Uterus (tissue), 4 donors: ENCODE measurements at places on chromosomes 5 and 9. TPM values are rescaled to one million over a fixed set of nuclear protein-coding genes. Genes with fewer than 3 reads are reported as not detected.

- no peak for DNase-seq
- no peak overlapping the region for H3K27ac ChIP-seq
- no peak overlapping the region for H3K4me3 ChIP-seq
- H3K36me3 ChIP-seq: no peaks in the 10 kb centered on the region
- peaks cover 11% of the 10 kb centered on the region for H3K4me1 ChIP-seq
- no peaks in the 10 kb centered on the region for H3K27me3 ChIP-seq
Observed at GRCh38 chr5:139079991-139080610, 118.1 kb downstream of the SIL1 start.

DNA sequence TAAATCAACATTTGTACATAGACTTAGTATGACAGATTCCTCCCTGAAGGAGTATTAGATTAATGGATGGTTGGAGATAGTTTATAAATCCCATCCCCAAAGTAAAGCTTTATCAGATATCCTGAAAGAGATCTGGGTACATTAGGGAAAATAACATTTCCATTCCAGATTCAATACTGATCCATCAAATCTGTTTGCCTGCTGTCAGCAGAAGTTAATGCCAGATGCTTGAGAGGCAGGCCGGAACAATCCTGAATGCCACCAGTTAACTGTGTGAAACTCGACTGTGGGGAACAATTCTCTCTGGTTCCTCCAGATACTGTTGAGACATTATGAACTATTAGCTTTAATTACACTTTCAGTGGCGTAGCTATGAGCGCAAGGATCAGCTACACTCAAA lies 1166.8 kb downstream of the MAT2B start:
- no peak overlapping the region for H3K4me3 ChIP-seq
- H3K27ac ChIP-seq: no peak overlapping the region
- H3K27me3 ChIP-seq: no peaks in the 10 kb centered on the region
- H3K36me3 ChIP-seq: no peaks in the 10 kb centered on the region

The GRIN3A gene
- total RNA-seq: not detected

GRCh38 chr5:168796593-168797580 lies 217.7 kb upstream of the PANK3 start:
- H3K4me1 ChIP-seq: no peaks in the 10 kb centered on the region
- H3K27me3 ChIP-seq: no peaks in the 10 kb centered on the region
- no peak overlapping the region for H3K27ac ChIP-seq

The PCDHB7 gene
- total RNA-seq: 8.0 TPM

GRCh38 chr5:34672196-34672595 lies 16.1 kb downstream of the RAI14 start:
- no peaks in the 10 kb centered on the region for H3K36me3 ChIP-seq
- no peaks in the 10 kb centered on the region for H3K4me1 ChIP-seq
- H3K27me3 ChIP-seq: no peaks in the 10 kb centered on the region
- no peak overlapping the region for H3K4me3 ChIP-seq
- DNase-seq: no peak
- H3K27ac ChIP-seq: peak overlapping the region; percentile 71

- DNase-seq: no peak
- H3K27me3 ChIP-seq: no peaks in the 10 kb centered on the region
- no peak overlapping the region for H3K4me3 ChIP-seq
- no peaks in the 10 kb centered on the region for H3K4me1 ChIP-seq
- no peak overlapping the region for H3K27ac ChIP-seq
Observed at GRCh38 chr5:31770998-31771397, 132.1 kb downstream of the PDZD2 start.

GRCh38 chr5:56415356-56415765 lies 182.2 kb upstream of the ANKRD55 start:
- H3K4me1 ChIP-seq: no peaks in the 10 kb centered on the region
- H3K36me3 ChIP-seq: no peaks in the 10 kb centered on the region
- no peak overlapping the region for H3K27ac ChIP-seq
- DNase-seq: no peak
- H3K27me3 ChIP-seq: no peaks in the 10 kb centered on the region

DNA sequence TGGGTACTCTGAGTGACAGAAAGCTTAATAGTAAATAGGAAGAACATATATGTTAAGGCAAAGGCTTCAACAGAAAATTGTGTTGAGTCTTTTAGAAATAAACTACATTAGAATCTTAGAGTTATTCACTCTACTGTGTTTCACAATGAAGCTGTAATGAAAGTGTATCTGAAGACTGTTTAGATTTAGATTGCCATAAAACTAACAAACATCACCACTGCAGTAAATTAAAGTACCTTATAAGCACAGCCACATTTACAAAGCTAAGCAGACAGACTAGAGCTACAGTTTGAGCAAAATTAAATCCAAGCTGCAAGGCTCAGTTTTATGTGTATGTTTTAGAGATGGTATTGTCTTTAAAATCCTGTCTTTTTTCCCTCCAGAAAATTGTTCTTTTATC lies 172.4 kb downstream of the PBX3 start:
- H3K36me3 ChIP-seq: no peaks in the 10 kb centered on the region
- H3K27ac ChIP-seq: no peak overlapping the region
- H3K27me3 ChIP-seq: no peaks in the 10 kb centered on the region

The PCDHGB6 gene
- total RNA-seq: 15.6 TPM
